ENCODE measurements at places on chromosomes 4 and X.

DNA sequence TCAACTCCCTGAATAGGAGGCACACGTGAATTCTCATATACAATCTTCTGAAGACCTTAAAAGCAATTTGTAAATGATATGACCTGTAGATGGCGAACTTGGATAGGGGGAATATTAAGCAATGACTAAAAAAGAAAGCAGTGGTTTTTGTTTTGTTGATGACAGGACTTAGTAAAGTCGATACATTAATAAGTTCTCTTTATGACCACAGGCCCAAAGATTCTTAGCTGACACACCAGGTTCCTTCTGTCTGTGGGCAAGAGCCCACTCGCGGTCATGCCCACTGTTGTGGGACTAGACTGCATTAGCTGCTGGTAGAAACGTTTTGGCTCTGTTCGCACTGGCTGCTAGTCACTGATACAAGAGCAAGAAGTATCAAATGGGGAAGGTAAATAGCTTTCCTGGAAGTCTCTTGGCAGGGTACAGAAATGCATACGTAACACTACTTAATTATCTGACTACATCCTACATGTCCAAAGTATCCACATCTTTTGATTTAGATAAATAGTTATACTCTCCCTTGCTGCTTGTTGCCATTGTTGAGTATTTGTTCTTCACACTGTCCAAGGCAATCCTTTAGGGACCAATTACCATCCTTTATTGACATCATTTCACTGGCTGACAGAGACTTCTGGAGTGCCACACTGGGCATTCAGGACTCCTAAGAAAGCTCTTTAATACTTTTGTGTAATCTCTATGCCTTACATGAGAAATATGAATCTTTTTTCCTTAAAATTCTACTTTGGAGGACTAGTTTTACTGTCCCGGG, 31.0 kb downstream of the ALPK1 start:
- DNase-seq = peak; percentile 56

- no peak for DNase-seq
Measured at GRCh38 chrX:37678574-37678973, 7.0 kb upstream of the XK start.

- no peak for DNase-seq
Measured at GRCh38 chr4:145195167-145195952, 15.0 kb upstream of the OTUD4 start.

DNA sequence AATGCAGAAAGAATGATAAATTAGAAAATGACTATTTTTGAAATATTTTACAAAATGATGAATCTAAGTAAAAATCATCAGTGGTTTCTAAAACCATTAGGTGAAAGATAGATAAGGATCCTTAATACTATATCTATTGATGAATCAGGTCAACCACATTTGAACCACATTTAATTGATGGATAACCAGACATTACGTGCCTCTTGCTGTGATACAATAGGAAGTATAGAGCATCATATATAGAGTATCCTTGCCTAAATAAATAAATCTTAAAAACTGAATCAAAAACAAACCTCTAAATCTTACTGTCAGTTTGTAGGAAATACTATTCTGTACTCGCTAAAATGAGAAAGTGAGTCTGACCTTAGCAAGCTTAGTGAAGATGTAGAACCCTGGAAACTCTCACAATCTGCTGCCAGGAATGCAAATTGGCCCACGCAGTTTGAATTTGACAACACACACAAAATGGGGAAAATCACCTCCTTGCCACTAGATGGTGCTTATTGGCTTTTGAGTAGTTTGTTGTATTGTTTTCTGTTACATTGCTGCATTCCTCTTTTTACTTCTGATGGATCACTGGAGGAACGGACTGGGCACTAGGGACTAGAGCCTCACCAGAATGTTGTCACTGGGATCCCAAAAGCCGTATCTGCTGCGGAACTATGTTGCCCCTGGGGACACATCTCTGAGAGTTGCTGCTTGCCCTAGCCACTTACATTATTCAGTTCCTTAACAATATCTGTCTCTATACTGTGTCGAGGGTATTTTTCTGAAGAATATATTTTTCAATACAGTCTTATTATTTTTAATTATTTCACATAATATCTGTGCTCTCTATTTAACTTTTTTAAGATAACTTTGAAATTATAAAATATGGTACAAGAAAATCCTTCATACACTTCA, 25.4 kb upstream of the SLAIN2 start:
- DNase-seq = peak; percentile 45

GRCh38 chr4:182549356-182549755, 306.2 kb downstream of the TENM3 start:
- no peak for DNase-seq

DNA sequence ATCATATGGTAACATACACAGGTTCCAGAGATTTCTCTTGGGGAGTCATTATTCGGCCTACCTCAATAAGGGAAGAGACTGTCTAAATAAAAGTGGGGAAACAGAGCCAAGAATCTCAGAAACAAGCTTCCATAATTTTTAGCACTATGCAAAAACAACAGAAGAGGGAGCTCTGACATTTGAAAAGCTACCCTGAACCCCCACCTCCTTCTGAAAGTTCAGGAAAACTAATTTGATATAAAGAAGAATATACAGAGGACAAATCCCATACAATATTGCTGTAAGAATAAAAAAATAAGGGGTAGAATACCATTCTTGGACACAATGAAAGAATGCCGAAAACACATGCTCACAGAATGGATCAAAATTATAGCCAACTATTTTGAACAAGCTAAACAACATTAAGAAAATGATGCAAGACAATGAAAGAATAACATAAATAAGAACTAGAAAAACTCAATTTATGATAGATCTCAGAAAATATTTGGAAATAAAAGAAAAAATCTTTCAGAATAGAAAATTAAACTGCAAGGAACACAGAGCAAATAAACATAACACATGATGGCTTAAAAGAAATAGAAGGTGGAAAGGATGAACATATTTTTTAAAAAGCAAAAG, 14.4 kb upstream of the ZNF41 start:
- DNase-seq = no peak

DNA sequence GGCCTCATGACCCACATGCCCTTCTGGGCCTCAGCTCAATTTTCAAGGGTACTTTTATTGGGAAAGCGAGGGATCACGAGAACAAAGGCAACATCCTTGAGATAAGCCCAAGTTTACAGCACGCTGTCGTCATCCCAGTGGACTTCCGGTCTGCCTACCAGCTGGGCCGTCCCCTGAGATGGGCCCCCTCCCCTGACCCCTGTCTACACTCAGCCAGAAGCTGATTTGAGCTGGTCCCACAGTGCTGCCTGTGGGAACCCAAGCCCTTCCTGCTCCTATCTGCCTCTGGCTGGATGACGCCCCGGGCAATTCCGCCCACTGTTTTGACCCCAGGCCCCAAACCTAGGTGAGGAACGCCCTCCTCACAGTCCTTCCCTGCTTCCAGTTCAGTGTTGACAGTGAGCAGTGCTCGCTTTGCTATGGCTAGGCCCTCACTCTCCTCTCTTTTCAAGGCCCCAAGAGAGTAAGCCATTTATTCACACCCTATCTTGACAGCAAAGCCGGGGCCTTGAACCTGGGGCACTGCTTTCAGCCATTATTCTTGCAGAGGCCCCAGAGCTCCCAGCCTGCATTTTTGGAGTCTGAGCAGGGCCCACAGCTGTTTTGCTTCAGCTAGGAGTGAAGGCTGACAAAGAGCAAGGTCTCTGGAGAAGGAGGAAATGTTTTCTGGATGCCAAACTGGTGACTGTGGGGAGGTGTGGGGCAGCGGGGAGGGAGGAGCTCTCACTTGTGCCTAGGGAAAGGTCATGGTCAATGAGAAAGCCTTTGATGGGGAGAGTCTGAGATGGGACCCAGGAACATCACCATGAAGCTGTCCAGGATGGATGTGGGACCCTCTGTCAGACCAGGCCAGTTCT, 164.6 kb upstream of the BCOR start:
- DNase-seq = no peak

DNA sequence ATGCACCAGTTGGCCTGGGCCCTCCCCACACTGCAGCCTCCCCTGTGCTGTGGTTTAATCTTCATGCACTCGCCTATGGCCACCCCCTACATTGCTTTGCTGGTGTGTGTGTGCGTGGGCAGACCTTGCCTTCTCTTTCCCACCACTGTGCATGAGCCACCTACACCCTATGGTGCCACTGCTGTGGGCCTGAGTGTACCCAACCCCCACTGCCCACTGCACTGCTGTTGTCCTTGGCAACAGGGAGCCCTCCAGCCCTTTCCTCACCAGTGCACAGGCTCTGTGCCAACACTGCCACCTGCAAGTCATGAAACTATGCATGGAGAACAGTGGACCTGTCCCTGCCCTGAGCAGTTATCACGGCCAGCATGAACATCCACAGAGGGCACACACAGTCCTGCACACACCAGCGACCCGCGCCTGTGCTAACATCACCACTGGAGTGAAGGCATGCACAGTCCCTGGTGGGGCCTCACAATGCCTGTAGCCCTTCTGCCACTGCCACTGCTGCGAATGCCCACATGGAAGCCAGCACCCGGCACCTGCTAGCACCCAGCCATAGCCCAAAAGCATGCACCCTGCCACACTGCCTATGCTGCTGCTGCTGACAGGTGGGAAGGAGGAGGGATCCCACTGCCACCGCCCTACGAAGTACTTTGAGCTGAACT, 237.8 kb upstream of the ARSJ start:
- no peak for DNase-seq

DNA sequence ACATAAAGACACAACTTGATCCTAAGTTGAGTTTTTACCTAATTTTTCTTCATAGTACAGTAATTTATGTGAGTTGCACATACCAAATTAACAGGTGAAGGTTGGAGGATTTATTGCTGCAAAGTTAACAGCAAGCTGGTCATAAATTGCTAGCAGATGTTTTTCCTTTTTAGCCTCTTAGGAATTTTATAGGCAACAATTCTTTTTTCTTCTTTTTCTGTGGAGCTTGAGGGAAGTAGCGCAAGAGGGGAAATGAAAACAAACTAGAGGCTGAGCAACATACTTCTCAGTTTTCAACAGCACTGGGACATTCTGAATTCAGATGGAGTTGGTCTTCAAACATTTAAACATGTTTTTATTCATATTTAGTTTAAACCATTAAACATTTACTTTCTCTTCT, 63.7 kb upstream of the TLR2 start:
- no peak for DNase-seq

DNA sequence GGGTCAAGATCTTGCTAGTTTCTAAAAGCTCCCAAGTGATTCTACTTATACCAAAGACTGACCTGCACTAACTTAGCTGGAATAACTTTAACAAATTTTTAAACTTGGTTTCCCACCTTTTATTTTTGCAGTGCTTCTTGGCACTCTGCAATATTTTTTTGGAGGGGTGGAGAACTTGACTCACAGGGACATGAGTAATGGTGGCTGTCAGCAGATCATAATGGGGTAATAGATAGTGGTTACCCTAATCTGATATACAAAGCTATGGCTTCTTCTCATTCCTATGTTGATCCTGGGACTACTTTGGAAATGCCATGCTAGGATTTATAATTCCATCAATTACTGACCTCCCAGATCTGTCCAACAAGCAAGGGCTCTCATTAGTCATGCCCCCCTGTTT, 295.7 kb downstream of the GPAT3 start:
- no peak for DNase-seq

- no peak for DNase-seq
Measured at GRCh38 chr4:125387770-125388169, 73.0 kb downstream of the FAT4 start.

DNA sequence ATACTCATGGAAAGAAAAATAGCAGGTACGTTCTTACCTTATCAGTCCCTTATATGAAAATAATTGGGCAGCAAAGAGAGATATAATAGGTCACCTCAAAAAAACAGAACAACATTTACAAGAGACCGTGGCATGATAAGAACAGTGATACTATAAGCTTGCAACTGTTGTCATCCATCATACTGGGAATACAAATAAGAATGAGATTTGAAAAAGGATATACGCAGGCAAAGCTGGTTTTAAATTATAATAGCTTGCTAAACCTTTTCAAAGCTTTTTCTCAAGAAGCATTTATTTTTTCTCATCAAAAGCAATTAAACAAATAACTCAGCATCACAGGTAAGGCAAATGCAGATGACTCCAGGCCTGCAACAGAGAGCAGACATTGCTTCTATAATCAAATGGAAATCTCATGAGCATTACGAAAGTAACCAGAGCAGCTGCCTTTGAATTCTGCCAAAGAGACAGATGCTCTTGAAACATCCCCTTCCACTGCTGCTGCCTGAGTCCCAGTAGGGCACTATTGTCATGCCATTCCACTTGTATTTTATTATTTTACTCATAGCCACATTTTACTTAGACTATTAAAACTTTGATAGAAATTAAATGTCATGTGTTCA, 620.6 kb upstream of the GNPDA2 start:
- DNase-seq = no peak

DNA sequence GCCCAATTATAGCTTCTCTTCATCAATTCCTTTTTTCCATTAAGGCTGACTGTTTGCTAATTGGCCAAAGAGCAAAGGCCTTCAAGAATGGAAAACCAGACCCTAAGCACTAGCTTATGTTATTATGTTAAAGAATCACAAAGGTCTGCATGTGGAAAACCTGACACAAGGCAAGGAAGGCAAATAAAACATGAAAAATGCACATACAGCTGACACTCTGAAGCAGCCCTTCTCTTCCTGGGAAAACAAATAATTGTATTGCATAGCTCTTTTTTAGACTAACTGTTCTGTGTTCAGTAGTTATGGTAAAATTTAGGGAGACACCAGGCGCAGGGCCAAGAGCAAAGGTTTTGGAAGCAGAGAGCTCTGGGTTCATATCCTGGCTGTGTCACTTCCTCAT, 223.1 kb downstream of the UNC5C start:
- DNase-seq = no peak

DNA sequence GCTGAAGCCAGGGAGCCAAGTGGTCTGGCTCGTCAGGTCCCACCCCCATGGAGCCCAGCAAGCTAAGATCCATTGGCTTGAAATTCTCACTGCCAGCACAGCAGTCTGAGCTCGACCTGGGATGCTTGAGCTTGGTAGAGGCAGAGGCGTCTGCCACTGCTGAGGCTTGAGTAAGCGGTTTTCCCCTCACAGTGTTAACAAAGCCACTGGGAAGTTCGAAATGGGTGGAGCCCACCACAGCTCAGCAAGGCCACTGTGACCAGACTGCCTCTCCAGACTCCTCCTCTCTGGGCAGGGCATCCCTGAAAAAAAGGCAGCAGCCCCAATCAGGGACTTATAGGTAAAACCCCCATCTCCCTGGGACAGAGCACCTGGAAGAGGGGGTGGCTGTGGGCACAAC, 353.8 kb downstream of the NAP1L3 start:
- no peak for DNase-seq

DNA sequence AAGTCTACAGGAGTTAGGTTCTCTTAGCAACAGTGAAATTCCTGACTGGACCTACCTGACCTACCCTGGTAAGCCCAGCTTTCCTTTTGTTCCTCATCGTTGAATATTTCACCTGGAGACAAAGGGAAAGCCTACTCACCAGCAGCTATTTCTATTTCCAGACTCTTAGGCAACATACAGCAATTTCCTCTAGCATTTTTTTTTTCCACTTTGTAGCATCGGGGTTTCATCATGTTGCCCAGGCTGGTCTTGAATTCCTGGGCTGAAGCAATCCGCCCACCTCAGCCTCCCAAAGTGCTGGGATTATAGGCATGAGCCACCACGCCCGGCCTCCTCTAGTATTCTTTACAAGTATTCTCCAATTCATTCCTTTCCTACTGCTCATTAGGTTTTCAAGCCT, 6.8 kb upstream of the S100G start:
- DNase-seq = no peak

Measured in CD4-positive, alpha-beta T cell treated with Interleukin-4 for 4 hours (primary cell).